ENCODE measurements at places on chromosomes 7 and 10.

- peak; percentile 11 for DNase-seq
Observed at GRCh38 chr10:125868372-125868975, 12.6 kb downstream of the DHX32 start.

GRCh38 chr10:75956624-75957023 is 525.2 kb downstream of the LRMDA start:
- no peak for DNase-seq

DNA sequence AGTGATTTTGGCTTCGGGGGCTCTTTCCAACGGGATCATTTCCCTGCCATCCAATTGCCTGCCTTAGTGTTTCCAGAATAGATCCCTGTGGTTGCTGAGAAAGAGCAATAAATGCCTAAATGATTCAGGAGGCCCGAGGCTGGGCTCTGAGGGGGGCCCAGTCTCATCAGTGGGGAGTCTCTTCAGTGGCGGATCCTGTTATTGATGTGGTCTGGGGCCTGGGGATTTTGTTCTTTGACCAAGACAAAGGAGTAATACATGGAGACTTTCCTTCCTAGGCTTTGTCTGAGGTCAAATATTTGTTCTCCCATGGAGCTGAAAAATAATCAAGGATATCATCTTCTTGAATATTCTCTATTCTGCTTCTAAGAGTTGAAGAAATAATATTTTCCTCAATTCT is 40.8 kb downstream of the TAS2R41 start:
- DNase-seq: no peak

GRCh38 chr7:81908220-81908619 is 138.4 kb upstream of the HGF start:
- no peak for DNase-seq

GRCh38 chr10:79316671-79317431 is 30.4 kb upstream of the PPIF start:
- DNase-seq: peak; percentile 31

- no peak for DNase-seq
Observed at GRCh38 chr10:91416339-91416855, 6.3 kb downstream of the HECTD2 start.

GRCh38 chr7:158583810-158584209 is 3.8 kb downstream of the PTPRN2 start:
- no peak for DNase-seq

GRCh38 chr7:46879783-46880182 is 702.1 kb downstream of the TNS3 start:
- no peak for DNase-seq

- peak; percentile 83 for DNase-seq
Observed at GRCh38 chr10:8242295-8242872, 187.9 kb downstream of the GATA3 start.

GRCh38 chr7:103396471-103396870 is 49.0 kb downstream of the PSMC2 start:
- no peak for DNase-seq

DNA sequence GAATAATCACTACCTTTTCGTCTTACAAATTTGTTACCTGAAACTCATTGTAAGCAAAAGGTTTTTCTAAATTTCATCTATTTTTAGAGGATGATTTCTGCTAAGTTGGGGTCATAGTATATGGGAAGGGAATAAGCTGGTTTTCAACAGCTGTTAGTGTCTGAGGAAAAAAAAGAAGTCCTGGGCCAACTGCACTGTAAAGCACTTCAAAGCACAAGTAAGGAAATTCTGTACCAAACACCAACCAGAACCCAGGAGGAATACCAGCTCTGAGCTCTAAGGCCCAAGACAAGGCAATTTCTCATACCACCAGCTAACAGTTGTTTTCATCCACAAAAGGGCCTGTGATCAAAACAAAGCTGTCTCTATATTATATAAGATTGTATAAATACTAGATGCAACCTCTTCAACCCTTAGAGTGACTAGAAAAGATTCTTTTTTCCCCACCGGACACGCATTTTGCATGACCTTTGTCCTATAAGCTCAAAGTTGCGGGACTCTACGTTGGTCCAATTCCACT is 6.1 kb upstream of the MEOX2 start:
- DNase-seq: no peak

DNA sequence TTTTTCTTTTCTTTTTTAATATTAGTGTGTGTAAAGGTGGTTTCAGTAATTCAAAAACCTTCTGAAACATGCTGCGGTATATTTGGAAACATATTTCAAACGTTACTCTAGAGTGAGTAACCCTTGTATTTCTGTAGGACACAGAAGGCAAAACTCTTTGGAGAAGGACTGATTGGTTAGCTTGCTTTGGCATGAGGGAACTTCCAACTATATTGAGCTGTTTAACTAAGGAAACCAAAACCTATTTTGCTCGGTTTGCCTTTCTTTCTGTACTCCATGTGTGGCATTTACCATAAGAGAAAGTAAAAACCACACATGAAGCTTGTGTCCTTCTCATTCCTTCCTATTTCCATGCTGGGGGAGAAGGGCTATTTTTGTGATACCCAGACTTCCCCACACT is 149.8 kb downstream of the DYNC1I1 start:
- no peak for DNase-seq

- no peak for DNase-seq
Observed at GRCh38 chr7:32573110-32573687, 77.9 kb downstream of the AVL9 start.

DNA sequence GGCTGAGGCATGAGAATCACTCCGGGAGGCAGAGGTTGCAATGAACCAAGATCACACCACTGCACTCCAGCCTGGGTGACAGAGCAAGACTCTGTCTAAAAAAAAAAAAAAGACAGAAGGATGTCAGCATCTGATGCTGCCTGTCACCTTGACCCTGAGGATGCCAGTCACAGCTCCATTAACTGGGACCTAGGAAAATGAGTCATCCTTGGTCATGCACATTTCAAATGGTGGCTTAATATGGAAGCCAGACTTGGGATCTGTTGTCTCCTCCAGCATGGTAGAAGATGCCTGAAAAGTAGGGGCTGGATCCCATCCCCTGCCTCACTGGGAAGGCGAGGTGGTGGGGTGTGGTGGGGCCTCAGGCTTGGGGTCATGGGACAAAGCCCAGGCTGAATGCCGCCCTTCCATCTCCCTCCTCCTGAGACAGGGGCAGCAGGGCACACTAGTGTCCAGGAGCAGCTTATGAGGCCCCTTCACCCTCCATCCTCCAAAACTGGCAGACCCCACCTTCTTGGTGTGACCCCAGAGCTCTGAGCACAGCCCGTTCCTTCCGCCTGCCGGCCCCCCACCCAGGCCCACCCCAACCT is 1.3 kb downstream of the NOS3 start:
- no peak for DNase-seq

- DNase-seq: no peak
Observed at GRCh38 chr7:4227105-4228010, 454.7 kb upstream of the FOXK1 start.

- peak; percentile 63 for DNase-seq
Observed at GRCh38 chr7:131106681-131107336, 220.9 kb upstream of the MKLN1 start.

DNA sequence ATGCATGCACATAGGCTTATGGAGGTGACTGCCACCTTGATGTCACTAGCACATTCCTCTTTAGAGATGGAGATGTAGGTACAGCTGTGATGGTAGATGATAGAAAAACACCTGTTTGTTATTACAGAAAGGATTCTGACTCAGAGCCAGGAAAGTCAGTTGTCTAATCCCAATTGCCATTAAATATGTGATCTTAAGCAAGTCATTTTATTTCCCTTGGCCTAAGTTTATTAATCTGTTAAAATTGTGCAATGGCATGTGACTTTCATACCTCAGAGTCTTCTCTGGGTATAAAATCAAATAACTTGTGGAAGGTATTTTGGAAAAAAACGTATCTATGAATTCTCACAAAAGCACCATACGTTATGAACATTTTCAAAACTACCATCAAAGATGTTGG is 123.9 kb upstream of the BET1 start:
- DNase-seq: no peak

DNA sequence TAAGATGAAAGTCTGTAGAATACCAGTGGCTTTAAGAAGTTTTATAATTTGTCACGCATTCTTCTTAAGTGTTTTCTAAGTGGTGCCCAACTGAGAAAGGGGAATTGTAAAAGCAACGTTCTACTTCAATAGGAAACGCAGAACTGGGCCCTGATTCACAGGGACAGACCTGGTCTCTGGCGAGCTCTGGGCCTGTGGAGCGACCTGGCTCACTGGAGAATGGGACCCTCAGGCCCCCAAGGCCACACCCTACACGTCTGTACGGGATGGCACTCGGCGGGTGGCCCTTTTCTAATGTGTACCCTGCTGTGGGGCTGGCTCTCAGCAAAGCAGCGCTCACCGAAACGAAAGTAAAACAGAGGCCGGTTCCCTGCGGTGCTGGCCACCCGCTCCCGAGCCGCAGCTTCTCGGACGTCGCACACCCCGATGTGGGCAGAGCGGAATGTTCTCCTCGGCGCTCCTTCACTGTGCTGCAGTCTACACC is 205.0 kb downstream of the DIP2C start:
- no peak for DNase-seq

GRCh38 chr7:151091431-151091830 is 5.2 kb downstream of the AGAP3 start:
- DNase-seq: peak; percentile 51

DNA sequence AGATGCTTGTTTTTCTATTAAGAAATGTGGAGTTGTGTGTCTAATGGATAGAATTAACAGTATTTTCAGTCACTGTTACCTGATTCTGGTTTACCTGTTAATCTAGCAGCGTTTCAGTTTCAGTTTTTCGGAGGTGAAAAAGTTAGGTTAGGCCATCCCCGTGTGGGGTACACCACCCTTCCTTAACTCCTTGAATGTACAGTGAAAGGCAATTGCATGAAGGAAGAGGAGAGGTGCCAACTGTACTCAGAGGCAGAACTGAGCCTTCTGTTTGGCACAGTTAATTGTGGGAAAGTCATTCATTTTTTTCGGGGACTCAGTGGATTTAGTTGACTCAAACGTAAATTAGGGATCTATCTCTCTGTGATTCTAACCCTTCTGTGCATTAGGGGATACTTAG is 35.5 kb downstream of the RPA3 start:
- DNase-seq: no peak

DNA sequence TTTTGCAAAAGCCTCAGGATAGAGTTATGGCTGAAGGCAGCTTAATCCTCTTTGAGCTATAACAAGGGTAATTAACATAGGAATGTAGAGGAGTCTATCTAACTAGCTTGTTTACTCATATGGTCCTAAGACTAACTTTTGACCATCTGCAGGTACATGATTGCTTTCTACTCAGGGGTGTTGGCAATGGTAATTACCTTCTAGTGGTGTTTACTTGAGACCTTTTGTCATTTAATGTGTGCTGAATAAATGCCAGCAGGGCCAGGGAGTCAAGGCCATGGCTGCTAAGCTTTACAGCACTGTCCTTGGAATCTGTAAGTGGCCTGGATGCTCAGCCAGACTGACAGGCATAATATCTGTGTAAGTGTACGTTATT is 1325.0 kb downstream of the XPNPEP1 start:
- no peak for DNase-seq

DNA sequence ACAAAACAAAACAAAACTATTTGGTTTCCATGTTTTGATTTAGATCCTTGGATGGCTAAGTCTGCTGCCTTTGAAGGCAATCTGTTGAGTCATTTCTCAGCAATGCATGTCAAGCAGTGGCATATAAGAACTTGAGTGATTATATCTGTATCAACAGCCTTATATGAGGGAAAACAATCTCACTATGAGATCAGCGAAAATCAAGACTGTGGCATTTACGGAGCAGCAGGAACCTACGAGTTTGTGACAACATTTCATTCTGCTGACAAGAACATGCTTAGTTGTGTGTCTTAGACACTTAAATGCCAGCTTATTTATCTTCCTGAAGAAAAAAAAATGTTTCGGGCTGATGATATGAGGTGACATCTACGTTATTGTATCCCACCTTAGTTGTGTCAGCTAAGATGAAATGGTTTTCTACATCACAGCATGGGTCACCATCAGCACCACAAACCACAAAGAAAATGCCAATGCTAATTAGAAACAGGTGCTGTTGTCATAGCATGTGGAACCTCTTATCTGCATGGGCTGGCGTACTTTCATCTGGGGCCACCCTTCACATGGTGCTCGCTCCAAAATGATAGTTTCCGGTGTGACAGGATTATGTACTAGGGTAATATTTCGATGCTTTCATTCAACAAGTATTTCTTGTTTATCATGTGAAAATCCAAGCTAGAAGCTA is 1085.5 kb downstream of the SORCS1 start:
- DNase-seq: no peak

DNA sequence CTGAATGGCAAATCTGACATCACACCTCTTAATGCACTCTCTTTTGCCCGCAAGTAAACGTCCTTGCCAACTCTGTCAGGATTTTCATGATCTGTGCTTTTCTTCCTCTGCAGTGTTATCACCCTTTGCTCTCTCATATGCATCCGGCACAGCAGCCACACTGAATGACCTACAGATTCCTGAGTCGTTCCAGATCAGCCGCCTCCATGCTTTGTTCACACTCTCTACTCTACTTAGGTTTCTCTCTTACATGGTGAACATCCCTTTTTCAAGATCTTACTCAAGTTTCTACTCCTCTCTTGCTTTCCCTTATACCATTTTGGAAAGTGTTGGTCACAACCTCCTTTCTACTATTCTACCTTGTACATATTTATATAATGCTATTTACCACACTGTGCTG is 127.7 kb upstream of the AOAH start:
- peak; percentile 42 for DNase-seq

DNA sequence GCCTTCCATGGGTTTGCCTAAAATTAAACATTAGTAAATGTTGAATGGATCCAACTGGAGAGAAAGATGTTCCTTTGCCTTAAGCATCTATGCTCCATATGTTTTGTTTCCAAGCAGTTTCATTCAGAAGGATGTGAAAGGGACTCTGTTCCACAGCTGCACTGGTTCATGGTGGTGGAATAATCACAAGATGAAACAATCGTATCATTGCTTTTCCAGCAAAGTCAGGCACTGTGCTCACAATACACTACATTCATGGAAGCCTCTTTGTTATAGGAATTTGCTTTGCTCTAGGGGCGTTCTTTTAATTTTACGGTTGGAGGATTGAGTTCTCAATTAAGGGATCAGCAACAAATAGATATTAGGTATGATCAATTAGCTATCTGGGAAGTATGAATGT is 33.8 kb downstream of the RAMP3 start:
- no peak for DNase-seq
